ENCODE measurements at places on chromosomes 6 and 20. TPM values are rescaled to one million over a fixed set of nuclear protein-coding genes. Genes with fewer than 3 reads are reported as not detected.

NTSR1 gene
- total RNA-seq = not detected

NQO2 gene
- 16.2 TPM for total RNA-seq

RAB22A gene
- 21.9 TPM for total RNA-seq

MAPK14 gene
- 37.1 TPM for total RNA-seq

CAP2 gene
- total RNA-seq = 5.7 TPM

HRH3 gene
- total RNA-seq = not detected

CDH22 gene
- total RNA-seq = 1.2 TPM

C6orf118 gene
- total RNA-seq = 0.72 TPM

MOXD1 gene
- 0.36 TPM for total RNA-seq

PRR18 gene
- total RNA-seq = not detected

HDAC2 gene
- 84.5 TPM for total RNA-seq

PRICKLE4 gene
- total RNA-seq = 1.6 TPM

RNF144B gene
- total RNA-seq = 8.7 TPM

CFAP61 gene
- not detected for total RNA-seq

POLH gene
- 14.1 TPM for total RNA-seq

SLPI gene
- total RNA-seq = 108 TPM

THBS2 gene
- 72.8 TPM for total RNA-seq

C6orf163 gene
- 3.7 TPM for total RNA-seq

MYLK4 gene
- 0.50 TPM for total RNA-seq

MATN4 gene
- not detected for total RNA-seq

OOEP gene
- not detected for total RNA-seq

EDN1 gene
- 11.1 TPM for total RNA-seq

PSMB9 gene
- 20.4 TPM for total RNA-seq

NKAIN4 gene
- total RNA-seq = not detected

TCF19 gene
- 3.9 TPM for total RNA-seq

DCBLD1 gene
- total RNA-seq = 3.2 TPM

TASP1 gene
- 13.2 TPM for total RNA-seq

SMLR1 gene
- not detected for total RNA-seq

DYNLT2 gene
- total RNA-seq = 3.9 TPM

KCNS1 gene
- not detected for total RNA-seq

ATF6B gene
- 72.9 TPM for total RNA-seq

CALHM4 gene
- not detected for total RNA-seq

NRM gene
- 18.6 TPM for total RNA-seq

SPEF1 gene
- total RNA-seq = not detected

FOXA2 gene
- total RNA-seq = 6.4 TPM

All from ovary (tissue), 10 donors.